Suprapubic skin (tissue), 4 donors: ENCODE measurements at places on chromosomes 11 and 22. TPM values are rescaled to one million over a fixed set of nuclear protein-coding genes. Genes with fewer than 3 reads are reported as not detected.

CSF2RB gene
- 4.8 TPM for total RNA-seq

DNA sequence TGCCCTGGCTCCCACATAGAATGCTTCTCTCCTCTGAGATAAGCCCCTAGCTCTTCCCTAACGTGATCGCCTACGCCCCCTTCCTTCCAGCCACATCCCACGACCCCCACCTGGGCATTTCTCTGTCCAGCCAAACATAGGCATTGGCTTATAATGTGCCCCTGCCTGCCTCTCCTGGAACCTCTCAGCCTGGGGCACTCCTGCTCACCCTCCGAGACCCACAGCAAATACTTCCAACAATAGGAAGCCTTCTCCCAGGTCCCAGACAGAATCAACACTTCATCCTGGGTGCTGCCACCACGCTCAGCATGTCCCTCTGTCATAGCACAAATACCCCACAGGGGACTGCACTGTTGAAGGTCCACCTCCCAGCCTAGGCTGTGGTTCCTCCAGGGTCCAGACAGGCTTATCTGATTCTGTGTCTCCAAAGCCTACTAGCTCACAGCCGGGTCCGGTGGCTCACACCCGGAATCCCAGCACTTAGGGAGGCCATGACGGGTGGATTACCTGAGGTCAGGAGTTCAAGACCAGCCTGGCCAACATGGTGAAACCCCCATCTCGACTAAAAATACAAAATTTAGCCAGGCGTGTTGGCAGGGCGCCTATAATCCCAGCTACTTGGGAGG, 24.2 kb upstream of the TMPRSS4 start:
- no peak for DNase-seq

MS4A1 gene
- total RNA-seq: not detected

POU2AF2 gene
- total RNA-seq: not detected
